ENCODE measurements at places on chromosomes 3 and 15.

DNA sequence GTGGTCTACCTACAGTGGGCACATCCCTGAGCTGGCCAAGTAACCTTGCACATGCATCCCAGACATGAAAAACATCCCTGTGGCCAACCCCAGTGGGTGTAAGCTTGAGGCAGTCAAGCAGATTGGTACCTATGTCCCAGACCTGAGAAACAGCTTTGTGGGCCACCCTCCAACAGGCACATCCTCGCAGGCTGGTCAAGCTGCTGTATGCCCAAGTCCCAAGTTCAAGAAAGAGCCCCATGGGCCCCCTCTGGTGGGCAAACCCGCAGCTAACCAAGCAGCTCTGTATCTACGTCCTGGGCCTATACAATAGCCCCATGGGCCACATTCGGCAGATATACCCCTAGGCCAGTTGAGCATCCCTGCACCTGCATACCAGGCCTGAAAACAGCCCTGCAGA, 186.3 kb upstream of the GPR149 start:
- DNase-seq: no peak

GRCh38 chr3:28122227-28122626, 119.2 kb upstream of the CMC1 start:
- DNase-seq: no peak

- DNase-seq: no peak
Measured at GRCh38 chr3:140186421-140186920, 251.5 kb downstream of the CLSTN2 start.

DNA sequence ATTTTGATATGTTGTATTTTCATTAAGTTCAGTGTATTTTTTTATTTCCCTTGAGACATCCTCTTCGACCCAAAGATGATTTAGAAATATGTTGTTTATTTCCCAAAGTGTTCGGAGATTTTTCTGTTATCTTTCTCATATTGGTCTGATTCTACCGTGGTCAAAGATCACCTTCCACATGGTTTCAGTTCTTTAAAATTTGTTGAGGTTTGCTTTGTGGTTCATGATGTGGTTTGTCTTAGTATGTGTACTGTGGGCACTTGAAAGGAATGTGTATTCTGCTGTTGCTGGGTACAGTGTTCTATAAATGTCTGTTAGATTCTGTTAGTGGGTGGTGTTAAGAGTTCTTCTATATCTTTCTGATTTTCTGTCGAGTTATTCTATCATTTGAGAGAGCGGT, 103.4 kb upstream of the FHIT start:
- no peak for DNase-seq

DNA sequence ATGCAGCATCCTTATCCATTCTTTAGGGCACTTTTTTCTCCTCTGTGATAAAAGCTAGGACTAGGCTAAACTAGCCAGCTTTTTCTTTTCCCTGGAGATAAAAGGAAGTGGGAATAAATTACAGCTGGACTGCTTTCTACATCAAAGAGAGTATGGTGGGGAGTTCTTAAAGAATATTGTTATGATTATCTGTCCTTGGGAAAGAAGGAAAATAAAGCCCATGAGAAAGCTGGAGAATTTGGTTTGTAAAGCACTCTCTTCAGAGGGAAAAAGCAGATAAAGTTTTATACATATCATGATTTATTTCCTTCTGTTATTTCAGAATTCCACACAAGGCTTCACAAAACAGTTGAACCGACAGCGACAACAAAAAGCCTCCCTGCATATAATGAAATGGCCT, 923.0 kb downstream of the DIPK2A start:
- no peak for DNase-seq
